ENCODE measurements at places on chromosomes 16 and 17. TPM values are rescaled to one million over a fixed set of nuclear protein-coding genes. Genes with fewer than 3 reads are reported as not detected.

- DNase-seq: no peak
Measured at GRCh38 chr17:73423159-73423715, 111.4 kb upstream of the CDC42EP4 start.

- DNase-seq: no peak
Measured at GRCh38 chr17:11880714-11881113, 116.6 kb downstream of the ZNF18 start.

The DUS1L gene
- total RNA-seq: 92.4 TPM

The GPRC5B gene
- total RNA-seq: 32.5 TPM

GRCh38 chr17:41522301-41523224 lies 3.9 kb upstream of the KRT15 start:
- DNase-seq: peak; percentile 61

DNA sequence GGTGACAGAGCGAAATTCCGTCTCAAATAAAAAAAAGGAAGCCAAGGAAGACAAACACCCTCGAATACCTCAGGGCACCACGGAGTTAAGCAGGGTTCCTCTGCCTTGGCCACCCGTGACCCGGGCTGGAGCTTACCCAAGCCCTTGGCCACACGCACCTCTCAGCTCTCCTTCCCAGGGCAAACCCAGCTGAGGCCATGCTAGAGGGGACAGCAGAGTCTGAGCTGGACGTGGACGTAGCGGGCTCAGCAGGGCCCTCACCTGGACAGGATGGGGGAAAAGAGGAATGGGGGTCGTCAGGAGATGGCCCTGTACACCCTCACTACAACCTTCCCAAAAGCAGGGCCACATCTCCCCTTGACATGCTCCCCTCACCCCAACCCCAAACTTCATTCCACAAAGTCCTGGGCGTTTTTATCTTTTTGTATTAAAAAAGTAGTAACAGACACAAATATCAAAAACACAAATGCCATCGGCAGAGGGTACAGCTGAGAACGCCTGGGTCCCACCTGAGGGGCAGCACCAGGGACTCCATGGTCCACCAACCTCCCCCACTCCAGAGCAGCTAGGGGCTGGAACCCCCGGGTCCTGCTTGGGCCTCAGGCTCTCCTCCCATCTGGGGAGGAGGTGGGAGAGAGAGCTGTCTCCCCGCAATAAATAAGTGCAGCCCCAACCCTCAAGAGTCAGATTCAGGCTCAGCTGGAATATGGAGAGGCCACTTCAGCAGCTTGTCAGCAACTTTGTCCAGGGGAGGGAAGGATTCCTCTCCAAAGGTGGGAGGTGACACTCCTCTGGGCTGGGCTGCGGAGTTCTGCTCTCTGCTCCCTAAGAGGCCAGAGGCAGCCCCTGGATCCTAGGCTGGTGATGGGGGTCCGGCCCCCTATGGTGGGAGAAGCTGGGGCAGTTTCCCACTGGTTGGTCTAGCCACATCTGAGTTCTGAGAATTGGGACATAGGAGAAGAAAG lies 11.9 kb downstream of the PER1 start:
- DNase-seq: peak; percentile 16
